ENCODE measurements at places on chromosomes 11 and 22. TPM values are rescaled to one million over a fixed set of nuclear protein-coding genes. Genes with fewer than 3 reads are reported as not detected.

- H3K36me3 ChIP-seq = no peaks in the 10 kb centered on the region
- peak; percentile 55 for DNase-seq
- no peaks in the 10 kb centered on the region for H3K27me3 ChIP-seq
- no peak overlapping the region for H3K27ac ChIP-seq
- H3K4me3 ChIP-seq = peak overlapping the region; percentile 4
Measured at GRCh38 chr11:88414385-88414861, 76.9 kb upstream of the CTSC start.

- H3K27ac ChIP-seq = no peak overlapping the region
Measured at GRCh38 chr22:35868938-35869337, 151.3 kb downstream of the APOL5 start.

- no peak overlapping the region for H3K27ac ChIP-seq
- no peak overlapping the region for H3K4me3 ChIP-seq
- H3K4me1 ChIP-seq = peaks cover 26% of the 10 kb centered on the region
- no peaks in the 10 kb centered on the region for H3K36me3 ChIP-seq
Measured at GRCh38 chr11:128351168-128351567, 236.2 kb downstream of the ETS1 start.

DNA sequence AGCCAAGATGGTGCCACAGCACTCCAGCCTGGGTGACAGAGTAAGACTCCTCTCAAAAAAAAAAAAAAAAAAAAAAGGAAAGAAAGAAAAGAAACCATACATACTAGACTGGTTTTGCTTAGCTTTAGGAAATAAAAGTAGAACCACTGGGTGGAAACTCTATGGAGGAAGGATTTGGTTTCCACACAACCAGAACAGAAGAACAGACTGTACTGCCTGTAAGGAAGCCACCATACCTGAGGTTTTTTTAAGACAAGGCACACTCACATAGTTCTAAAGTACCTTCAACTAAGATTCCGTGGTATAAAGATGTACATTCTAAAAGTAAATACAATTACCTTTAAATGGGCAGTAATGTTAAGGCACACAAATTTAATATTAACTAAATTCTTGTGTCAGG, 58.6 kb downstream of the NUP98 start:
- no peak overlapping the region for H3K27ac ChIP-seq
- H3K36me3 ChIP-seq = peaks cover 35% of the 10 kb centered on the region
- H3K4me1 ChIP-seq = no peaks in the 10 kb centered on the region
- no peak for DNase-seq

DNA sequence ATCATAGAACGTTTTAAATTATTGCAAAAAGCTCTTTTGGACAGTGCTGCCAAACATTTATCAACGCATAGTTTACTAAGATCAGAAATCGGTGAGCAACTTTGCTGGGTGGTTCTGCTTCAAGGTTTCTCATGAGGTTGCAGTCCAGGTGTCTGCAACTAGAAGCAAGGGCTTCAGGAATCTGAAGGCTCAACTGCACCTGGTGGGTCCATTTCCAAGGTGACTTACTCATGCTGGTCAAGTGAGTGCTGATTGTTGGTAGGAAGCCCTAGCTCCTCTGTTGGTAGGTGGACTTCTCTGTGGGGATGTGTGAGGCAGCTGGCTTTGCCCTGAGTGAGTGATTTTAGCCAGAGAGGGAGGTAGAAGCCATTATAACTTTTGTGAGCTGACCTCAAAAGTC, 22.5 kb downstream of the ARHGEF12 start:
- no peaks in the 10 kb centered on the region for H3K27me3 ChIP-seq
- no peak overlapping the region for H3K27ac ChIP-seq
- H3K4me3 ChIP-seq = no peak overlapping the region
- no peaks in the 10 kb centered on the region for H3K36me3 ChIP-seq

- no peak overlapping the region for H3K27ac ChIP-seq
- no peak for DNase-seq
- no peaks in the 10 kb centered on the region for H3K4me1 ChIP-seq
- H3K4me3 ChIP-seq = no peak overlapping the region
- H3K36me3 ChIP-seq = no peaks in the 10 kb centered on the region
- no peaks in the 10 kb centered on the region for H3K27me3 ChIP-seq
Measured at GRCh38 chr11:132988411-132988810, 543.9 kb downstream of the OPCML start.

GRCh38 chr11:130551388-130551787, 102.9 kb downstream of the ADAMTS15 start:
- no peaks in the 10 kb centered on the region for H3K4me1 ChIP-seq
- no peak overlapping the region for H3K4me3 ChIP-seq
- H3K27me3 ChIP-seq = no peaks in the 10 kb centered on the region

DNA sequence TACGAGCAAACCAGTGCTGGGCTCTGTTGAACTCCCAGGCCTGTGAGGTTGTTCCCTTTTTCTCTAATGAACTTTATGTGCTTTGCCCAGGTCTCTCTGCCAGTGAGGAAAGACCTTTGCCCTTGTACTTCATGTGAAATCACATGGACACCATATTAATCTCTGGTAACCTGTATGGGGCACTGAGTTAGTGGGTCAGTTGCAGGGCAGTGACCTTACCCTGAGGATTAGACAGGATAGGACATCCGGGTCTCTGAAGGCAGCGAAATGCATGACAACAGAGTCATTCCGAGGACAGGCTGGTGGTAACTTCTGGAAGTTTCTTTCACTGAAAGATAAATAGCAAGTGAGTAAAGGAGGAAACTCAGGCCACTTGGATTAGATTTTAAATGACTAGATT, 93.7 kb downstream of the ZBTB16 start:
- H3K36me3 ChIP-seq = no peaks in the 10 kb centered on the region
- H3K4me3 ChIP-seq = no peak overlapping the region
- H3K4me1 ChIP-seq = peaks cover 10% of the 10 kb centered on the region

DNA sequence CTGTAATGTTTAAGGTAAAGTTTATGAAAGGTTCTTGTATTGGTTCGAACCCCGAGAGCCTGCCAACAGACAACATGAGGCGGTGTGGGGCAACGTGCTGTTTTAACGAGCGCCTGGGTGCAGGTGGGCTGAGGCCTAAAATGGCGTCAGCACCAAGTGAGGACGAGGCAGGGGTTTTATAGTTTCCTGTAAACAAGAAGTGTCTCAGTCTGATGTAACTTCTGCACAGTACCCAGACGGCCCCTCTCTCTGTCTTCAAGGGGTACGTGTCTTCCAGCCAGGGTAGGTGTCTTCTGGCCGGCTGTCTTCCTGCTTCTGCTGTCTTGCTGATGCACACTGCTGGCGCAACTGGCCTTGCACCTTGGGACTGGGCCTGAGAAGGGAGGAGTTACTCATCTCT, 2.7 kb downstream of the PPFIBP2 start:
- DNase-seq = no peak
- peaks cover 24% of the 10 kb centered on the region for H3K4me1 ChIP-seq
- H3K4me3 ChIP-seq = no peak overlapping the region
- no peaks in the 10 kb centered on the region for H3K27me3 ChIP-seq
- H3K27ac ChIP-seq = no peak overlapping the region
- no peaks in the 10 kb centered on the region for H3K36me3 ChIP-seq

DNA sequence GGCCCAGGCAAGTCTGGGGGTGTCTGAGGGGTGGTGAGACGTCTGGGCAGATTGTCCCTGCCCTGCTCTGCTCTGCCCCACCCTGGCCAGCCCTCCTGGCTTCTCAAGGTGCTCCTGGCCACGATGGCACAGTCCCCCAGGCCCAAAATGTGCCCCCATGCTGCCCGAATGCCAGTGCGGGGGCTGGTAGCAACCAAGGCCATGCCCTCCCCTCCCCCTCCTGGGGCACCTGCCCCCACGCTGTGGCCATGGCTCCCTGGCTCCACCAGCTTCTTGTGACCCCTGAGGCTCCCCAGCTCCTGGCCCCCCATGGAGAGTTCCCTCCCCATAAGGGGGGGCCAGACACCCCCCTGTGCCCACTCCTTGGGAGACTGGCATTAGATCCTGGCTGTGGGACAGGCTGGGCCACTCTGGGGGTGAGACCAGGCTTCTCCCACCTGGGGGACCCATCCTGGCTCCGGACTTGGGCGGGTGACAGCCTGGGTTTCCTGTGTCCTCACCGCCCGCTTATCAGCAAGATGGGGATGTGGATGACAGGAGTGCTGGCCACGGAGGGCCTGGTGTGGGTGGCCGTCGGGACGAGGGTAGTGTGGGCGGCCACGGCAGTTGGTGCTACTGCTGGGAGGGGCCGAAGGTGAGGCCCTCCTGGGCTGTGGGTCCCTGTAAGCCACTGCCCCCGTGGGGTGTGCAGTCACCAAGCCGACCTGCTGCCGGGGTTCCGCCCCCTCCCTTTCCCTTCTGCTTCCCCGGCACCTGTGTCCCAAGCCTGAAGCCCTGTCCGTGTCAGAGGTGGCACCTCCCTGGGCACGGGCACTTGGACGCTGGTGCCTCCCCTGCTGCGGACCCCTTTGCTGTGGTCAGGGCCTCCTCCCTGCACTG, 15.9 kb upstream of the MUC6 start:
- H3K4me3 ChIP-seq = no peak overlapping the region
- H3K27ac ChIP-seq = no peak overlapping the region
- no peak for DNase-seq

DNA sequence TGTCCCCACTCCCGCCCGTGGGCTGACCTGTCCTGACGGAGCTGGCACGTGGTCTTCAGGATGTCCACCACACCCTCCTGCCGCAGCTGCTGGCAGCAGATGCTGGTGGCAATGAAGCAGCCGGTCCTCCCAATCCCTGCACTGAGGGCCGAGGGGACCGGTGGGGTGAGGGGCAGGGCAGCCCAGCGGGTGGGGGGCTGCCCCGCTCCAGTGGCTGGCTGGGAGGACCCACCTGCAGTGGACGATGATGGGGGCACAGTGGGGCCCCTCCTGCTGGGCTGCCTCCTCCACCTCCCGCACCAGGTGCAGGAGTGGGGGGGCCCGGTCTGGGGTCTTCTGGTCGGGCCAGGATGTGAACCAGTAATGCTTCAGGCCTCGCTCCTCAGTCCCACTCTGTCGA, 3.4 kb upstream of the IGSF22 start:
- H3K4me1 ChIP-seq = peaks cover 8% of the 10 kb centered on the region
- no peak overlapping the region for H3K4me3 ChIP-seq
- no peaks in the 10 kb centered on the region for H3K27me3 ChIP-seq
- H3K36me3 ChIP-seq = no peaks in the 10 kb centered on the region
- no peak overlapping the region for H3K27ac ChIP-seq
- no peak for DNase-seq

DNA sequence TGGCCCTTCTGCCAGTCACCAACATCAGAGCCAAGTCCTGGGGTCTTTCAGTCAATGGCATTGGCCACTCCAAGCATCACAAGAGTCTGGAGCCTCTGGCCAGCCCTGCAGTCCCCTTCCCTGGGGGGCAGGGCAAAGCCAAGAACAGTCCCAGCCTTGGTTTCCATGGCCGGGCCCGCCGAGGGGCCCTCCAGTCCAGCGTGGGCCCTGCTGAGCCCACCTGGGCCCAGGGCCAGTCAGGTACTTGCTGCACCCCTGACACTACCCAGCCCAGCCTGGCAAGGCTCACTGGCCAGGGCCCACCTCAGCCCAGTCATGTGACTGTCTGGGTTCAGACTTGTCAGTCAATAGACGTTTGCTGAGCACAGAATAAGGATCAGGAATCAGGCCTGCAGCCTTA, 10.8 kb downstream of the TMEM258 start:
- no peak overlapping the region for H3K4me3 ChIP-seq
- H3K27ac ChIP-seq = no peak overlapping the region
- H3K4me1 ChIP-seq = peaks cover 6% of the 10 kb centered on the region
- H3K36me3 ChIP-seq = peaks cover 4% of the 10 kb centered on the region

- H3K4me1 ChIP-seq = no peaks in the 10 kb centered on the region
- no peak overlapping the region for H3K4me3 ChIP-seq
- H3K36me3 ChIP-seq = peaks cover 7% of the 10 kb centered on the region
- DNase-seq = no peak
- H3K27me3 ChIP-seq = no peaks in the 10 kb centered on the region
- no peak overlapping the region for H3K27ac ChIP-seq
Measured at GRCh38 chr11:130269326-130269943, 45.3 kb downstream of the ZBTB44 start.

DNA sequence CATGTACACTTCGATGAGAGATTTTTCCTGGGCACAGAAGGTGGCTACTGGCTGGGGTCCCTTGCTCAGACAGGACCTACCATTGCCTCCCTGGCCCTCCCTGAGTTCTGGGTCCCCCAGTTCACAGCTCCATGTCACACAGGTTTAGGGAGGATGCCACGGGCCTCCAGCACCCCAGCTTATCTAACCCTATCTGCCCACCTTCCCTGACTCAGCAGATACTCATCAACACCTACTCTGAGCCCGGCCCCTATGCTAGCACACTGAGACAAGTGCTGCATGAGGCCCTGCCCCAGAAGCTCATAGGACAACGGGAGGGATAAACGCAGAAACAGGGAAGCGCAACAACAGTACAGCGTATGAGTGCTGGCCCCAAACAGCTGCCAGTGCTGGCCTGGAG, 9.6 kb downstream of the NAGA start:
- H3K36me3 ChIP-seq = peaks cover 9% of the 10 kb centered on the region
- no peaks in the 10 kb centered on the region for H3K4me1 ChIP-seq
- no peaks in the 10 kb centered on the region for H3K27me3 ChIP-seq
- H3K4me3 ChIP-seq = no peak overlapping the region
- no peak overlapping the region for H3K27ac ChIP-seq

GRCh38 chr11:58926695-58927094, 12.6 kb upstream of the GLYATL1 start:
- H3K4me1 ChIP-seq = peaks cover 8% of the 10 kb centered on the region
- H3K36me3 ChIP-seq = no peaks in the 10 kb centered on the region
- H3K27me3 ChIP-seq = no peaks in the 10 kb centered on the region

DNA sequence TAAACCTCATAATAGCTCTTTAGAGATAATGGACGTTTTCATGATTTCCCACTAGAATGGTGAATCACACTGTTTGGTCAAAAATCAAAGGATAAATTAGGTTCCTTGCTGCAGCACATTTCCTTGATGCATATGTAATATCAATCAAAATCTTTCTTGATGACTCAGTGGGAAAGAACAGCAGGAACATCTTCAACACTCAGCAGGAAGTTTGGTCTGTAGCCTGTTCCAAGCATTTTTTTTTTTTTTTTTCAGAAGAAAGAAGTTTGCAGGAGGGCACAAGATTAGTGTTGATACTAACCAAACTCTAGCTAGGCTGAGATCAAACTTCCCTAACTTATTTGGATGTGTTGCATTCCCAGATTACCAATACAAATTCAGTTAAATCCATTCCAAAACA, 1529.8 kb downstream of the FAM181B start:
- DNase-seq = no peak
- no peaks in the 10 kb centered on the region for H3K27me3 ChIP-seq
- H3K4me1 ChIP-seq = no peaks in the 10 kb centered on the region
- H3K27ac ChIP-seq = no peak overlapping the region
- H3K36me3 ChIP-seq = no peaks in the 10 kb centered on the region

MMP11 gene
- polyA plus RNA-seq = 1.9 TPM

HSCB gene
- polyA plus RNA-seq = 14.6 TPM

YPEL1 gene
- 27.0 TPM for polyA plus RNA-seq

OR51B5 gene
- polyA plus RNA-seq = not detected

SEC14L6 gene
- 0.18 TPM for polyA plus RNA-seq

OR10A2 gene
- polyA plus RNA-seq = not detected

ZNF214 gene
- polyA plus RNA-seq = not detected

TNNI2 gene
- not detected for polyA plus RNA-seq

ASCL2 gene
- 8.9 TPM for polyA plus RNA-seq

DDB1 gene
- 120 TPM for polyA plus RNA-seq

ACRV1 gene
- polyA plus RNA-seq = not detected

DNHD1 gene
- 1.9 TPM for polyA plus RNA-seq

All from CD8-positive, alpha-beta memory T cell (primary cell).